CD4-positive, alpha-beta T cell treated with Interleukin-1 beta for 1 hour (primary cell): ENCODE measurements at places on chromosomes 4 and X.

DNA sequence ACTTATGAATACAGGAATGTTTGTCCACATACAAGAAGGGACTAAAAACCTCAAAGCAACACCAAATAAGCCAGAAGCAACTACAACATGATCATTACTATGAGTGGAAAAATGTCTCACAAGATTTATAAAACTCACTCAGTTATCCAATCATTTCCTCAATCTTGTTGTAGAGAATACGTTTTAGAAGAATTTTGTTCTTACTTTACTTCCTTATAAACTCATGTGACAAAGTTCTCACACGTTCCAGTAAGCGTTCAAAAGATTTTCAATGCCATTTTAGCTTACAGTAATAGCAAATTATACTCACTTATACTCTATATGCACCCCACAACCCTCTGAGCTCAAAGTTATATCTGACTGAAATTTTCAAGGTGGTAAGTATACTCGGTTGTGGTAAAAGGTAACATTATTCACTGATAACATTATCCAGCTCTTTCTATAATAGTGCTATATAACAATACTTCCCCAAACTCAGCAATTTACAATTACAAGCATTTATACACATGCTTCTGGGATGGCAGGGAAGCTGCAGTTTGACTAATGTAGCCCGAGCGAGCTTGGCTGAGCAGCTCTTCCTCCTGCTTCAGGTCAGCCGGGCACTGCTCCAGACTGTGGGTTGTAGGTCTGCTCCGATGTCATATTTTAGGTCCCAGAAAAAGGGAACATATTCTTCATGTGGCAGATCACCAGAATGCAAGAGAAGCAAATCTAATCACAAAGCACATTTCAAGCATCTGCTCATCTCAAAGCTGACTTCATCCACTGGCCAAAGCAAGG lies 226.3 kb downstream of the RCHY1 start:
- no peak for DNase-seq

DNA sequence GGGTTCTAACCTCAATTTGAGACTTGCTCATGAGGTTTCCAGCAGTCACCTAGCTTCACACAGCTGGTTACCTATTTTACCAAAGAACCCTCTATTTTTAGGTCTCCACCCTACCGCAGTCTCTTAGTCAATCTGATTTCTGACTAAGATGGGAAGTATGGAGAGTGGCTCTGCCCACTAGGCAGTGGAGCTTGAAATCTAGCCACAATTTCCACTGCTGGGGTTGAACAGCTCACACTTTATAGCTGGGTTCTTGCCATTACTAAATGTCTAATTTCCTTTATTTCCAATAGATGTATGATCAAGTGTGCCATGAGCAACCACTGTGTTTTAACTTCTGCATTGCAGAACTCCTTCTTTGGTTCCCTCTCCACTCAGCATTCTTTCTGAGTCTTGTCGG lies 43.1 kb downstream of the GASK1B start:
- no peak for DNase-seq

- DNase-seq = peak; percentile 2
Measured at GRCh38 chr4:167622481-167623240, 388.4 kb upstream of the SPOCK3 start.

DNA sequence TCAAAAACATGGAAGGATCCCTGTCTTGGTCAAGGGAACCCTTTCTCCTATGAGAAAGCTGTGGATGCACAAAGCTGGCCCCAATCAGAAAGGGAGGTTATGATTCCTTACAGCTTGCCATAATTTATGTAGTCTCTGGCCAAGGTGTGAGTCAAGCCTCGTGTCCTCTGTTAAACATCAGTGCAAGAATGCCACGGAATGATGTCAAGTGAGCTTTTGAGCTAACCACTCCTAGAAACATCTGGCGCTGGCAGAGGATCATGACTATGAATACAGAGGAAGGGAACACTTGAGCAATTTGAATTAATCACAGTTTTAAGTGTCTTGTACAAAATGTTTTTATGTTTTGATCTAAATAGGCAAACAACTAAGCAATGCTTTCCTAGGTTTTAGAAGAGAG lies 51.5 kb upstream of the RAP2C start:
- no peak for DNase-seq

- peak; percentile 3 for DNase-seq
Measured at GRCh38 chrX:13283512-13283911, 36.3 kb downstream of the ATXN3L start.

GRCh38 chr4:139802931-139803330 lies 137.3 kb downstream of the MGST2 start:
- no peak for DNase-seq

- DNase-seq = no peak
Measured at GRCh38 chr4:11748164-11748872, 319.6 kb upstream of the HS3ST1 start.

- DNase-seq = no peak
Measured at GRCh38 chr4:5018096-5018495, 1.2 kb downstream of the CYTL1 start.

- DNase-seq = no peak
Measured at GRCh38 chr4:8218371-8219031, 19.4 kb downstream of the SH3TC1 start.

DNA sequence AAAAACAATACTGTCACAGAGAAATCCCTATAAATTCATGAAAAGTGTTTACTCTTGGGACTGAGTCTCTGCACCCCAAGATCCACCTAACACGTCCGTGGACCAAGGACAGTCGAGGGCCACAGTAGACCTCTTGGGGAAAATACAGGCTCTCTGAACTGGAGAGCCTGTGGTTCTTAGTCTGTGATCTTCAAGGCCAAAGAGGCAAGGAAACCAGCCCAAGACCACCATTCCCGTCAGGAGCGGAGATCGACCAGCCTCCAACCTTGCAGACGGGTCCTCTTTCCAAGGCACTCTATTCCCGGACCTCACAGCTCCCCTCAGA lies 1.6 kb upstream of the APBB2 start:
- no peak for DNase-seq

DNA sequence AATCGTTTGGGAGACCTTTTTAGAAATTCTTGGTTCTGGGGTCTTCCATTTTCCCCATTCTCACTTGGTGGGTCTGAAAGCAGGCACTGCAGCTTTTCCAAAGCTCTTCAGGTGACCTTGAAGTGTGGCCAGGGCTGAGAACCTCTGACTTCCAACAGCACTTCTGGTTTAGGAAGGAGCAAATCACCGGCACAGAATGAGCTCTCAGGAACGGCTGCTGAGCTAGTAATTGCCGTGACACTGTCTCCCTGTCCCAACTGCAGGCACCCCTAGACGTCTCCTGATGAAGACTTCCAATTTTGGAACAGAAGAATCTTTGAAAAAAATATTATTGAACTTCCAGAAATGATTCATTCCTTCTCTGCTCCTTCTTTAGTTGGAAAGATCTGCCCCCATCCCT lies 31.3 kb downstream of the CD38 start:
- no peak for DNase-seq

DNA sequence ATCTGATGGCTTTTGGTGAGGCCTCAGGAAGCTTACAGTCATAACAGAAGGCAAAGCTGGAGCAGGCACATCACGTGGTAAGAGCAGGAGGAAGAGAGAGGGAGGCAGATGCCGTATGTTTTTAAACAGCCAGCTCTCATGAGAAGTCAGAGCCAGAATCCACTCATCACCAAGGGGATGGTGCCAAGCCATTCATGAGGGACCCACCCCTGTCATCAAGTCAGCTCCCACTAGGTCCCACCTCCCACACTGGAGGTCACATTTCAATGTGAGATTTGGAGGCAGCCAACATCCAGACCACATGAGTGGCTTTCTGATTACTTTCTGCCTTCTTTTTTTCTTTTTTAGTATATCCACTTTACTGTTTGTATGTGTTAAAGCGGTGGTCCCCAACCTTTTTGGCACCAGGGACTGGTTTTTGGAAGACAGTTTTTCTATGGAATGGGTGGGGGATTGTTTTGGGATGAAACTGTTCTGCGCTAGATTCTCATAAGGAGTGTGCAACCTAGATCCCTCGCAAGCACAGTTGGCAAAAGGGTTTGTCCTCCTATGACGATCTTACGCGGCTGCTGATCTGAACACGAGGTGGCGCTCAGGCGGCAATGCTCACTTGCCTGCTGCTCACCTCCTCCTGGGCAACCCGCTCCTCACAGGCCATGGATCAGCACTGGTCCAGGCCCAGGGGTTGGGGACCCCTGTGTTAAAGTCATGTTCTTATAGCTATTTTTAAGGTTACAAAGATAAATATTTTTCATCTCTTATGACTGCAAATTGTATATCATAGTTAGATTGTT lies 61.7 kb downstream of the SLIT2 start:
- no peak for DNase-seq

- DNase-seq = peak; percentile 56
Measured at GRCh38 chr4:7843831-7844593, 95.6 kb downstream of the AFAP1 start.

DNA sequence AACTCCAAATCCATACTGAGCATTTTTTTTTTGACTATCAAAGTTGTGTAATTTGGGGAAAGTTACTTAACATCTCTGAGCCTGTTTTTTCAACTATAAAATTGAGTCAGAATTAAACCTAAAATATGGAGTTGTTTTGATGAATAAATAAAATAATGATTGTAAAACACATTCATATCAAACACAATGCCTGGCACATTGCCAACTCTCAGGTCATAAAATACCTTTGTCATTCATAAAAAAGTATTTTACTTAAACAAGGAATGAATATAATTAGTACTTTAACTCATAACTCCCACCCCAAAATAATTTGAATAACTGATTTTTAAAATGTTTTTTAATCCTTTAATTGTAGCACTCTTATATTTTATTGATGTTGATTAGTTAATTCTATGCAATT lies 3.8 kb upstream of the GPR174 start:
- no peak for DNase-seq

GRCh38 chr4:15914736-15915135 lies 23.8 kb downstream of the FGFBP1 start:
- no peak for DNase-seq

GRCh38 chr4:18754180-18754579 lies 732.6 kb upstream of the LCORL start:
- no peak for DNase-seq

- no peak for DNase-seq
Measured at GRCh38 chrX:12981880-12982279, 7.0 kb downstream of the TMSB4X start.

GRCh38 chrX:17414839-17415238 lies 39.8 kb downstream of the NHS start:
- DNase-seq = no peak

- DNase-seq = no peak
Measured at GRCh38 chr4:184286358-184286757, 68.7 kb upstream of the ENPP6 start.

- DNase-seq = no peak
Measured at GRCh38 chr4:53962516-53963225, 101.7 kb downstream of the CHIC2 start.

DNA sequence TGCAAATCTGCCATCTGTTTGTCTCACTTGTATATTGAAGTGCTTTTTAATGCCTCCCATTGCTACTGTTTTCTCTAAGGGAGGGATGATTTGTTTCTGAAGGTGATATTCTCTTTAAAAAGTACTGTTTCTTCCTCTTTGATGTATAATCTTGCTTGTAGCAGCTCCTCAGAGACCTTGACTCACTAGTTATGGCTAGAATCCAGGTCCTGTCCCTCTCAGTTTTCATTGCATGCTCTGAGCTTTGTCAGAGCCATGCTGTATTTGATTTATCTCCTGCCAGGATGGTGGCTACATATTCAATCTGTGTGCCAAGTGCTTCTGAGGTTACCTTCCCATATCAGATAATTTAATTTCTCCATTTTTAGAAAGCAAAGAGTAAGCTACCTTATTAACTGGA lies 56.0 kb downstream of the GLUD2 start:
- no peak for DNase-seq

DNA sequence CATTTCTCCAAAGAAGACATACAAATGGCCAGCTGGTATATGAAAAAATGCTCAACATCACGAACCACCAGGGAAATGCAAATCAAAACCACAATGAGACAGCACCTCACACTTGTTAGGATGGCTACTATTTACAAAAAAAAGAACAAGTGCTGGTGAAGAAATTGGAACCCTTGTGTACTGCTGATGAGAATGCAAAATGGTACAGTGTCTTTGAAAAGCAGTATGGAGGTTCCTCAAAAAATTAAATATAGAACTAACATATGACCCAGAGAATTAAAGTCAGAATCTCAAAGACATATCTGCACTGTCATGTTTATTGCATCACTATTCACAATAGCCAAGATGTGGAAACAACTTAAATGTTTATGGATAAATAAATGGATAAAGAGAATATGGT lies 20.9 kb downstream of the PAGE4 start:
- DNase-seq = no peak

DNA sequence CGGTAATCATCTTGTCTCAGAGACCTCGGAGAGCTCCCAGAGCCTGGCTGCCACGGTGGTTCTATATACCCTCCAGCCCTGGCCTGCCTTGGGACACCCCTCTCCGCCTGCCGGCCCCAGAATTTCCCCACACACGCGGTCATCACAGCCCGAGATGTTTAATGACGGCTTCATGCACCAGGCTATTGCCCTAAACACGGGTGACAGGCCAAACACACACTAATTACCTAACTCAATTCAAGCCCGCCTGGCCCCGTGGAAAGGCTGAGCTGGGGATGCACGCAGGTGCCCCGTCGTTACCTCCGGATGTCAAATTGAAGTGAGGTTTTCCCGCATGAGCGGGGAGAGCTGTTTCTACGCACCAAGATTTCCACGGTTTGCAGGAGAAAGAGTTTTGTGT lies 72.9 kb upstream of the PPP2R3B start:
- no peak for DNase-seq

GRCh38 chr4:74056858-74057562 lies 18.5 kb upstream of the CXCL3 start:
- DNase-seq = no peak

GRCh38 chr4:26780539-26780938 lies 80.1 kb upstream of the STIM2 start:
- DNase-seq = no peak
